ENCODE measurements at places on chromosomes 3 and 15. TPM values are rescaled to one million over a fixed set of nuclear protein-coding genes. Genes with fewer than 3 reads are reported as not detected.

Gene ZNF662
- polyA plus RNA-seq: 44.1 TPM

Gene CD200
- polyA plus RNA-seq: 41.8 TPM

Gene CYP8B1
- 0.62 TPM for polyA plus RNA-seq

Gene AGTR1
- polyA plus RNA-seq: 23.0 TPM

Gene SLC2A2
- 13.7 TPM for polyA plus RNA-seq

Gene TAGLN3
- 1.4 TPM for polyA plus RNA-seq

Gene GOLGA6A
- polyA plus RNA-seq: 0.31 TPM

Gene STAB1
- polyA plus RNA-seq: 44.5 TPM

Gene CELF6
- 6.6 TPM for polyA plus RNA-seq

Gene KCNMB2
- 22.5 TPM for polyA plus RNA-seq

Gene ILDR1
- polyA plus RNA-seq: 8.5 TPM

DNA sequence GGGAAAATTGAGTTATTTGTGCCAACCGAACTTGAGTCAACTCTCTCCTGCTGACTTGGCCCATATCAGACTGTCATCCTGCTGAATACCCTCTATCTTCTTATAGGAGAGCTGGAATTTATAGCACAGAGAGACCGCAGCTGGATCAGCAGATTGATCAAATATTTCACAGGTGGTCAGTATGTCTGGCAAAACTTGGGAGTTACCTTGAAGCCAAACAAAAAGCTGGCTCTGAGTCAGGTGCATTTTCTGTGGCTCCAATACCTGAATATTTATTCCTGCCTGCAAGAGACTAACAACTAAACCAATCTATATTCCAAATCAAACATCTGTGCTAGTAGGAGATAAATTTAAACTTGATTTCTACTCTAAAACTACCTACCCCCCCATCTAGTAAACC lies 752.1 kb upstream of the ALCAM start:
- no peak for DNase-seq

DNA sequence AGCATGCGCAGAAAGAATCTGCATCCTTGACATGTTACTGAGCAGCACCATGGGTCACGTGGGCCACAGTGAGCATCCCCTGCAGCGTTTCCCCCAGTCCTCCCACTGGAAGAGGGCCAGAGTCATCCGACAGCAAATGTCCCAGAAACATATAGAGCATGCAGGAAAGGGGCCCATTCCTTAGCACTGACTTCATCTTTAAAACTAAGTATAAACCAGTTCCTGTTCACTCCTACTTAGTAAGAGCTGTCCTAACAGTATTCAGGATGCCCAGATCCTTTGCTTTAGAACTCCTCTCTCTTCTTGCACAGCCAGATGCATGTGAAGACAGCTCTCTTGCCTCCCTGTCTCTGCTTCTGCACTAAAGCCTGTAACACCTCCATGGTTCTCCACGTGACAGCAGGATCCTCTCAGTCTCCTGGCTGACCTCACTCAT lies 79.3 kb upstream of the OXTR start:
- DNase-seq: no peak

- DNase-seq: no peak
Observed at GRCh38 chr3:151225040-151225975, 22.3 kb upstream of the GPR171 start.

- DNase-seq: peak; percentile 34
Observed at GRCh38 chr3:15796771-15797641, 773 bp downstream of the ANKRD28 start.

GRCh38 chr3:134229038-134229437 lies 21.6 kb downstream of the RYK start:
- no peak for DNase-seq

DNA sequence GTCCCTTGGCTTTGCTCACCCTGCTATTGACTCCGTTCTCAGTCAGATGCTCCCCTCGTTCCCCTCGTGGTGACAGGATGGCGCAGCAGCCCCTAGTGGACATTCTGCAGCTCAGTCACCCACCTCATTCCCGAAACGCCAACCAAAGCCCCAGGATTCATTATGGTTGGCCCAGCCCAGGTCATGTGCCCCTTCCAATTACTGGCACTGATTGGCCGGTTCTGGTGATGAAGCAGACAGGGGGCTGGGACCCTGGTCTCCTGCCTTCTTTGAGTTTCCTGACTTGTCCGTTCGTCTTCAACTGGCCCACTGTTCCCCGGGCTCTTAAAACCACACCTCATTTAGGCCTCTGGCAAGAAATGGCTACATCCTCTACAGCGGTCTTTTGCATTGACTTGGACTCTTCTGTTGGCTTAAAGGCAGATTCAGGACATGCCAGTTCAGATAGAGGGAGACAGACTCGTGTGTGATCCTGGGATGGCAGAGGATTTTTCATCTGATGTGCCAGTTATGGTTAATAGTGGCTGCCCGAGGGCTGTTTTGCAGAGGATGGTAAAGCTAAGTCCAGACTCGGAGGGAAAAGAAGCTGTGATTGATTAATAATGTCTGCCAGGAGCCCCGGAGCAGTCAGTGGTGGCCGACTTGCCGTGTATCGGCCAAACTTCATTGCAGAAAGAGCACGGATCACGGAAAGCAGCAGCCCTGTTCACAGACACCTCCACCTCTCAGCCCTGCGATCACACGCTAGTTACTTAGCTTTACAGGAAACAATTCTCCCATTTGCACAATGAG lies 37.8 kb downstream of the LSM3 start:
- no peak for DNase-seq

GRCh38 chr15:62365795-62366442 lies 200.8 kb upstream of the C2CD4B start:
- no peak for DNase-seq

GRCh38 chr3:35944926-35945710 lies 305.8 kb downstream of the ARPP21 start:
- DNase-seq: no peak

GRCh38 chr15:85495096-85495495 lies 114.7 kb downstream of the AKAP13 start:
- DNase-seq: no peak

DNA sequence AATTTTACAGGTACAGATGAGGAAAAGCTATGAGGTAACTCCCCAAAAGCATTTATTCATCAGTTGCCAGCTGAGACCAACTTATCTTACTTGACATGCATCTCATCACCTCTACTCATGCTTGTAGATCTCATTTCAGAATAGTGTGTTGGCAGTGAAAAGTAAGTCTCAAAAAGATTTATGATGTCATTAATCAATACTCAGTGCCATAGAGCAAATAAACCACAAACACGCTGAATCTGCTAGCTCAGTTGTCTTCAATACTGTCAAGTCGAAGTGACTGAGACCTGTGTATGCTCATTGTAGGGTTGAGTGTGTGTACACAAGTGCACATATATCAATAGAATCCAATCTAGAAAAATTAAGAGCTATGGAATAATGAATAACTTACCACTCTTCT lies 413.5 kb downstream of the CNTN3 start:
- DNase-seq: no peak

GRCh38 chr3:137264843-137265330 lies 307.1 kb downstream of the IL20RB start:
- DNase-seq: no peak

DNA sequence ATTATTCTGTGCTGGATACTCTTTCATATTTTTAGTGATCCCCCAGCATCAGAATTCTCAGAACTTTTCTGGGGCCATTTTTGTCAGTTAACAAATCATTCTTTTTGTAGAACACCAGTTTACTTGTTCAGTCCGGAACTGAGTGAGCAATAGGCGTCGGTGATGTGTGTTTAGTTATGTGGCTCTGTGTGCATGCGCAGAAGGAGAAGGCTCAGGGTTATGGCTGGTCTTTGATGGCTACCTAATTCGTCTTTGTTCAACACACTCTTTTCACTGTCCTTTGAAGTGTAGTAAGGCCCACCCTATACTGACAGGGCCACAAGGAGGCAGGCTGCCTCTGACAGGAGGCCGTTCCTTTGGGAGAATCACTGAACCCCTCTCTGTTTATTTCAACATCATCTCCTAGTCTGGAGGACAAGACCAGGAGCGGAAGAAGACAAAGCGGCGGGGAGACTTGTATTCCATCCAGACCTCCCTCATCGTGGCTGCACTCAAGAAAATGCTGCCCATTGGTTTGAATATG lies 158.2 kb upstream of the CHRM5 start:
- no peak for DNase-seq

DNA sequence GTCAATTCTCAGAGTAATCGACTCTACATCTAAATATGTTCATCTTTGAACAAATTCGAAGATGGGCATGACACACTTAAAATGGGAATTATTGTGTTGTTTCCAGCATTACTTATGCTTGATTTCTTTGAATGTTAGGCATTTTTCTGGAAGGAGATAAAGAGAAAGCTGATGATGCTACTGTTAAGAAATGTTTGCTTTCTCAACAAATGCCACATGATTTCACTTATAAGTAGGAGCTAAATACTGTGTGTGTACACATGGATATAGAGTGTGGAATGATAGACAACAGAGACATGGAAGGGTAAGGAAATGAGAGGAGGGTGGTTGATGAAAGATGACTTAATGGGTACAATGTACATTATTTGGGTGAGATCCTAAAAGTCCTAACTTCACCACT lies 400.9 kb downstream of the TBL1XR1 start:
- DNase-seq: no peak

DNA sequence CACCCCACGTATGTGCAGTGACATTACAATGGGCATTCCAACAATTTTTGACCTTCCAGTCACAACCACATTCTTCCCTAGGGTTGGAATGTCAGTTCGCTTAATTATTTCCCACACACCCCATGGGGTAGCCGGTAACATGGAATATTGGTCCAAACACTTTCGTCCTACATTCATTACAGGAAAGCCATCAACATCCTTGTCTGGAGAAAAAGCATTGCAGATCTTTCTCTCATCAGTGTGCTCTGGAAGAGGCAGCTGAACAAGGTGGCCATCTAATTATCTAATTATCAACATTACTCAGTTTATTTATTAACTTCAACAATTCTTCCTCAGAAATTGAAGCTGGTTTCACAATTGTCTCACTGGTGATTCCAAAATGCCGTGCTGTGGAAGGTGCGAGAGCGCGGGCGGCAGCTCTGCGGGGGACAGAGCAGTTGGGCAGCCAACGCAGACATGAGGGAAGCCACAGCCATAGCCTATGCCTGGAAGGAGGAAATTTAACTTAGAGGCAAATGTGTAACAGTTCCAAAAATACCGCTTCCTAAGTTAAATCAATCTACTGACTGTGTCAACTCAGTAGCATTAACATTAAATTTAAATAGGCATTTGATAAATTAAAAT lies 1158.9 kb upstream of the EPHA6 start:
- no peak for DNase-seq

GRCh38 chr3:150771600-150771999 lies 8.6 kb upstream of the SIAH2 start:
- no peak for DNase-seq

DNA sequence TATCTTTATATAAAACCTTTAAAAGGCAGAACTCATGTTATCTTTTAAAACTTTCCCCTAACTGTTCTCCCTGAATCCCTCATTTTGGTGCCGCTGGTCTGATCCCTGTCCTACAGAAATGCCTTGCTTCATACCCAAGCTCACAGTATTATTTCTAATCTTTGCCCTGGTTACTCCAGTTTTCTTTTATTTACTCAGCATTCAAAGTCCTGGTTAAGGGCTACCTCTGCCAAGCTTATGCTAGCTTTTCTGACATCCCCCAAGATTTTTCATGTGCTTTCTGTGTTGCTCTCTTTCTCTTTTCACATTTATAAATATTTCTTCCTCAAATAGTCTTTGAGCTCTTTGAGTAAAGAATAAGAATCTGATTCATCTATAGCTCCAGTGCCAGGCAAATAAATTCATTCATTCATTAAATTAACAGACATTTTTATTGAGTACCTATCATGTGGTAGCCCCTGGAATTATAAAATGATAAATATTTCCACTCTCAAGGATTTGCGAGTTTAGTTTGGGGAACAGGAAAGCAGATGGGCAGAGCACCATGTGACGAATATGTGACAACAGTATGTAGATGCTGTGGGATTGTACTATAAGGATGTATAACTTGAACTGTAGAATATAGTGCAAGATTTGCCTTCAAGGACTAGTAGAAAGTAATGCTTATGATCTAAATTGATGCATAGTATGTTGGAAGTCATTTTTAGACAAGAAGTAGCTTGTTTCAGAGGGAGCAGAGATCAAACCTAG lies 247.5 kb downstream of the LPP start:
- no peak for DNase-seq

DNA sequence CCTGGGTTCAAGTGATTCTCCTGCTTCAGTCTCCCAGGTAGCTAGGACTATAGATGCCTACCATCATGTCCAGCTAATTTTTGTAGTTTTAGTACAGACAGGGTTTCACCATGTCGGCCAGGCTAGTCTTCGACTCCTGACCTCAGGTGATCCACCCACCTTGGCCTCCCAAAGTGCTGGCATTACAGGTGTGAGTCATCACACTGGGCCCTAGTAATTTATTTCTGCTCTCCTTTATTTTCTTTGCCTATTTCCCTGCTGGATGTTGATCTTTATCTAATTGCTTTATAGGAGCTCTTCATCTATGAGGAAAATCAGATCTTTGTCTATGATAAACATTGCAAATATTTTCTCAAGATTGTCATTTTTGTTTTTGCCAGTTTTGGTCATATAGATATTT lies 31.7 kb downstream of the UQCC5 start:
- DNase-seq: no peak

- no peak for DNase-seq
Observed at GRCh38 chr3:77001062-77001701, 38.7 kb upstream of the ROBO2 start.

GRCh38 chr3:147518465-147518864 lies 109.3 kb downstream of the ZIC1 start:
- no peak for DNase-seq

- DNase-seq: no peak
Observed at GRCh38 chr3:194261581-194262063, 89.5 kb downstream of the CPN2 start.

DNA sequence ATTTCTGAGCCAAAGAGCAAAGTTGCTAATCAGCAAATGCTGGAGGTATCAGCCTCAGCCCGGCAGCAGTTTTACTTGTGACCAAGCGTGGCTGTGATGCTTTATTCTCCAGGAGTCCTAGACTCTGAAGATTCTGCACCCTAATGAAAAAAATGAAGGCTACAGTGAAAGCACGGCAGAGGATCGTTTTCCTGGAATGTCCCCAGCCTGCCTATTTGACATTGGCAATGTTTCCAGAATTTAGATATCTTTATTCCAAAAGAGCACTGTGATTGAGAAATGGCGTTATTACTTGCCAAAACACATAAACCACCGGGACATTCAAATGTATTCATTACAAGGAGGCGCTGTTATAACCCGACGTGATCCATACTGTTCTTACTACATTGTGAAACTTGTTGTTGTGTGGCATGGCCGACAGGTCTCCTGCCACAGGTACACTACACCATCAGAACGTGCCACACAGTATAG lies 263.8 kb downstream of the SLCO3A1 start:
- no peak for DNase-seq

- DNase-seq: no peak
Observed at GRCh38 chr3:172102123-172102882, 62.9 kb downstream of the FNDC3B start.

DNA sequence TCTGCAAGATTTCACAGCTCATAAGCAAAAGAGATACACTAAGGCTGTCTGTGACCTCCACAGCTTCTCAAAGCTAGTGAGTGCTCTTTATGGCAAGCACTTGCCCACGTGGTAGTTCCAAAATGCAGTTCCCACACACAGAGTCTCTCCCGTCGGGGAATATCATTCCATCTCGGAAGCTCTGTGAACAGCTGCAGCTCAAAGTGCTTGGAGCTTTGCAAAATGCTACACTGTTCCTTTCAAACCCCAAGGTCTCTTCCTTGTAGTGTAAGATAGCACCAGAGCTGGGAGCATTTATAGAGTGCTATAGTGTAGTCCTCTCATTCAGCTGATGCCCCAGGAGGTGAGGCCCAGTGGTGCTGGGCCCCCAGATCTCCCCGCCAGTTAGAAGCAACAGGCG lies 36.1 kb downstream of the ST6GAL1 start:
- no peak for DNase-seq
